ENCODE measurements at places on chromosomes 11 and 22.

GRCh38 chr11:104819107-104819506 lies 79.2 kb downstream of the CASP12 start:
- no peak for DNase-seq

DNA sequence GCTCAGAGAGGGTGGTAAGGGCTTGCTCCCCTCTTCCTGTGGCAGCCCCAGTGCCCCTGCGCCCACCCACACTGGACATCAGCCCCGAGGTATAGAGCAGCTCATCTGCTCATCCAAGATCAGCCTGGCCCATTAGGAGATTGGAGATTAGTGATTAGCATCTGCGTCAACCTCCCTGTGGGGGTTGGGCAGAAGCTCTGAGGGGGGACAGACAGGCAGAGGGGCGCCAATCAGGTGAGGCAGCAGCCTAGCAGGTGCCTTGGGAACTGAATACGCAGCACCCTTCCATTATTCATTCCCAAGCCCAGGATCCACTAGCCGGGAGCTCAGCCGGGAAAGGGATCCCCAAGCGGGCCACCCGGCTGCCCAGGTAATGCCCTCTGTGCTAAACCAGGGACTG lies 11.0 kb downstream of the SMTN start:
- DNase-seq = peak; percentile 0

DNA sequence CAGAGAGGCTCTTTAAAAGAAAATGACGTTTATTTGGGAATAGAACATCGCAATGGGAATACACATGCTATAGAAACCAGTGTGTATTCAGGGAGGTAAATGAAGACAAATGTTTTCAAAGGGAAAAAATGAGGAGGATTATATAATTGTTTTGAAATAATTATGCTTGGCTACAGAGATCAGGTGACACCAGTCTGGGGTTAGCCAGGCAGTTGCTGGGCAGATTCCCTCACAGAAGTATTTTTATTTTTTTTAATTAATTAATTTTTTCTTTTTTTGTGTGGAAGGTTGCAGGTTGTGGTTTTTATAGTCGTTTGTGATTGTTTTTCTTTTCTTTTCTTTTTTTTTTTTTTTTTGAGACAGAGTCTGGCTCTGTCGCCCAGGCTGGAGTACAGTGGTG lies 5.6 kb upstream of the STARD10 start:
- peak; percentile 24 for DNase-seq

DNA sequence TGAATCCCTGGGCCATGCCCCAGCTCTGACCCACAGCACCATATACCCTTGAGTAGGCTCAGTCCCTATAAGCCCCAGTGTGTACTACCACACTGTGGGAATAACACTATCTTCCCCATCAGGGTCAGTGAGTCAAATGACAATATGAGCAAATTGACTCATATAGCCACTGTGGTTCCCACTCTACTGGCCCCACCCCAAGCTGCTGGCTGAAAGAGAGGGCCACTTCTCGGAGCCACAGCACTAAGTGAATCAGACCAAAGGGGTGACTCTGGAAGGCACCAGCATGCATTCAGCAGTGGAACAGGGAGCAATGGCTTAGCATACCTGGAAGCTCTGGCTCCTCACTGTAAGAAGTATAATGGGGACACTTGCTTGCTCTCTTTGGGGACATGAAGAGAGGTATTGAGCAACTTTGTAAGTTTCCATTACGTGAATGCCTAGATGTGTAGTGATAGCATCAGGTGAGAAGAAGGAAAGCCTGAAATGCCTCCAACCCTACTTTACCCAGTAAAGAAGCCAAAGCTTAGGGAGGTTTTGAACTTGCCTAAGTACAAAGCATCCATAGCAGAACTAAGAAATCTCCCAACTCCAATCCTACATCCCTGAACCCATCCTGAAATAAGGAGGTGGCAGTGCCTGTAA lies 13.5 kb downstream of the CD59 start:
- DNase-seq = no peak

DNA sequence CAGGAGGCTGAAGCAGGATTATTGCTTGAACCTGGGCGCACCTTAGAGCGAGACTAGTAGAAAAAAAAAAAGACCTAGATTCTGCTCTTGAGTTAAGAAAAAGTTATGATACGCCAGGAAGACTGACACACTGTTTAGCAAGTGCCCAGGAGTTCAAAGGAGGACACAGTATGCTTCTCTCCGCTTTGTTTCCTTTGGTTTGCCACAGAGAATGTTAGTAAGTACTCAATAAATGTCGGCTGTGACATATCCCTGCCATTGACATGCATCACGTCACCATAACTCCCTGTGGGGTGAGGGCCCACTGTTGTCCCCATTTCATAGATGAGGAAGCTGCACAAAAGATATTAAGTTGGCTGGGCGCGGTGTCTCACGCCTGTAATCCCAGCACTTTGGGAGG lies 7.1 kb downstream of the SPTBN2 start:
- no peak for DNase-seq
